T-helper 2 cell treated with Interferon-gamma antibody and Interleukin-4, amounts not matched to agents 5 μg/mL and 100 μg/mL, for 36 hours (primary cell): ENCODE measurements at places on chromosomes 7 and 10.

DNA sequence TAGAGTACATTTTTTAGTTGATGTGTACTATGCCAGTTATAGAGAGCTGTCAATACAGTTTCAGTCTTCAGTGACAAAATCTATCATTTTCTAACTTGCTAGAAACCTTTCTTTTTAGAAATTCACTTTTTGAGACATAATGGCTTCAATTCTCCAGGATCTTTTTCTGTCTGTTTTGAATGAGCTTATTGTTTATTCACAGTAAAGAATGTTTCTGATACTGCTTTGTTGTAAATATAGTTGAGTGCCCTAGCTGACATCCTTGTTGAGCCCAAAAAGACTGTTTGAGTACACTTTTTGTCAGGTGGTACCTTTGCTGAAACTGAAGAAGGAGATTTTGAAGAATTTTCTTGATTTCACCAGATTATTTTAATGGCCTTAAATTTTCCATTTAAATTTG, 139.9 kb downstream of the PPP1R9A start:
- no peak for DNase-seq

GRCh38 chr7:120064565-120064964, 208.4 kb upstream of the KCND2 start:
- DNase-seq, result no peak

GRCh38 chr10:11530806-11531205, 80.6 kb downstream of the USP6NL start:
- no peak for DNase-seq

DNA sequence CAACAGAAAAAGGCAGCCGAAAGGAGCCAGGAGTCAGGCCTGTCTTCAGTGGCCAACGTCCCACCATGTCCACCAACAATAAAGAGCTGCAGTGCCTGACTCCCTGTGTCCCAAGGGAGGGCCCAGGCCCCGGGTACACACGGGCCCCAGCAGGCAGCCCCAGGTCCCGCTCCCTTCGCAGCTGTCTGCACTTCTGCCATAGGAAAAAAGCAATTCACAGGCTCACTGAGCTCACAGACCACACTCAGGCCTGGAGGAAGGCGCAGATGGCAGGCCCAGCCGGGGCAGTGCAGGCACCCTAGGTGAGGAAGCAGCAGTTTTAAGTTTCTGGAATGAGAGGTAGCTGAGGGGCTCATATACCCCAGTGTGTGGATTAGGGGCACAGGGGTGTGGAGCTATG, 100.5 kb downstream of the PRKAG2 start:
- DNase-seq, result no peak

DNA sequence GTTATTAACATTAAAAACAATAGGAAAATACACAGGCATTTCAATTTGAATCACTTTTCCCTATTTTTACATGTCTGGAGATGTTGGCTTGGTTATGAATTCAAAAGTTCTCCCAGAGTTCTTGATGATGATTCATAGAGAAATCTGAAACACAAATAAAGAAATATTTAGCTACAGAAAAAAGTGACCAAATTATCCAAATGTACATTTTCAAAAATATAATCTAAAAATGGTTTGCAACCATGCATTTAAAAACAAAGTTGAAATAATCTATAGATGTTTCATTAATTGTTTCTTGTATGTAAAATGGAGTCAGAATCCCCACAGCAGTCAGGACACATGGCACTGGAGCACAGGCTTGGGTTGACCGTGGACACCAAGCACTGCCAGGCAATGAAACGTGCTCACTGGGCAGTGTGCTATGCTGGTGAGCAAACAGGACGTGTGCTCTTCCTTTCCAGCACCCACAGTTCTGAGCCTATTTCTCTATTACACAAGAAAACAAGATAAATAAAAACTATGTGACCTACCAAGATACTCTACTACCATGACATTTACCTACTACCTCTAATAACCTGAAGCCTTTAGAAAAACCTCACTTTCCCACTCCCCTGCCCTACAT, 44.1 kb upstream of the PTPRN2 start:
- no peak for DNase-seq

- no peak for DNase-seq
Observed at GRCh38 chr10:75406462-75407223, 5.1 kb upstream of the ZNF503 start.
